ENCODE measurements at places on chromosomes 12 and 14.
A peak's percentile ranks its signal among the peaks of the same experiment; 100 is the strongest.

DNA sequence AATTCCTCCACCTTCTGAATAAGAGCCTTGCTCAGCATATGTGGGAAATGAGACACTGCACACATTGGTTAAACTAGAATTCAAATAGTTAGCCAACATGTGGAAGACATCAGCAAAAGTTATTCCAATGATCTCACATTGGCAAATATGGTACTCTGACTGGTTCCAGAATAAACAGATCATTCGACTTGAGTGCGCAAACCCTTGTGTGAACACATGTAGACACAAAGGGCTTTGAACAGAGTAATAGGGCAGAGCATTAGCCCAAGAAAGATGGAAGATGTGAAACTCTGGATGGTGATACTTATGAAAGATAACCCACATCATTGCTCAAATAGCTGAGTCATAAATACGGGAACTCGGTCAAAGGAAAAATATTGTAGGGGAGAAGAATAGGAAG is 1133.4 kb upstream of the SEL1L start:
- no peak for DNase-seq

DNA sequence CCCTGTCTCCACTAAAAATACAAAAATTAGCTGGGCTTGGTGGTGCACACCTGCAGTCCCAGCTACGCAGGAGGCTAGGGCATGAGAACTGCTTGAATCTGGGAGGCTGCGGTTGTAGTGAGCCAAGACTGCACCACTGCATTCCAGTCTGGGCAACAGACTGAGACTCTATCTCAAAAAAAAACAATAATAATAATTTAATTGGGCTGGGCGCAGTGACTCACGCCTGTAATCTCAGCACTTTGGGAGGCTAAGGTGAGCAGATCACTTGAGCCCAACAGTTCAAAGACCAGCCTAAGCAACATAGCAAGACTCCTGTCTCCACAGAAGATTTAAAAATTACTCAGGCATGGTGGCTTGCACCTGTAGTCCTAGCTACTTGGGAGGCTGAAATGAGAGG is 26.7 kb downstream of the CBX5 start:
- DNase-seq = no peak

- no peak for DNase-seq
These were observed 525.4 kb downstream of the GALC start for GRCh38 chr14:87467578-87467977.

DNA sequence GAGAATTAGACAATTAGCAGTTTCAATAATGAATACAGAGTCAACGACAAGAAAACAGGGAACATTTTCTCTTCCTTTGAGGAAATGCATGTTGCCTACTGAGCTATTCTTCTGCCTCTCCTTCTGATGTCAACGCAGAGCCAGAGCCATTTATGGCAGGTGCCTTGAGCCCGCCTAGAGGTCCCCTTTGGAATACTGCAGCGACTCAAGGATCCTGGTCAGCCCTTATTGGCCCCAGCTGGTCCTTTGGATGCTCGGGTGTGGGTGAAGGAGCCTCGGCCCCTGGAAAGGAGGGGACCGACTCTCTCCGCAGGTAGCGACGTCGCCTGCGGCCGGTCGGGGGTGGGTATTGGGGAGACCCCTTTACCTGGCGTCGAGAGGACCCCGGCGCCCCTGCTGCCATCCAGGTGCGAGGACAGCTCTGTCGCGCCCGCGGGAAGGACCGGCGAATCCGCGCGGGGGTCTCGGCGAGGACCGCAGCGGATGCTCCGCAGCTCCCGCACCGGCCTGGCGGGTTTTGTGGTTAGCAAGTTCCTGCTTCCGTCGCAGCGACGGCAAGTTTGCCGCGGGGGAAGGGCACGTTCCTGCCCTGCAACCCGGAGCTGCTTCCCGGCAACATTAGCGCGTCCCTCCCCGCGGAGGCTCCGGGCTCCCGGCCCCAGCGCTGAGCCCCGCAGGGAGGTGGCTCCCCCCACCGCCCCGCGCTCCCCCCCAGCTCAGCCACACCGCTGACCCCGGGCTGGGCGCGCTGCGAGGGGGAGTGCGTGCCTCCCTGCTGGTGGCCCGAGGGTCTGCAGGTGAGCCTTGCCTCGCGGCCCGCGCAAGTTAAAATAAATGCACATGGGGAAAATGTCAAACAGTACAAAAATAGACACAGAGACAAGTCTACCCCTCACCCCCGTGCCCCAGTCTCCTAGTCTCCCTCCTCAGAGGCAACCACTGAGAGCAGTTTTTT is at the start of gene MANSC1:
TSS of gene MANSC1 (minus strand) at position 532 of the 955 bp plus-strand sequence. CDS start 6,928 bp downstream, outside the sequence.
- DNase-seq = peak; percentile 53

- no peak for DNase-seq
These were observed 167.9 kb downstream of the NELL2 start for GRCh38 chr12:44708218-44708617.

DNA sequence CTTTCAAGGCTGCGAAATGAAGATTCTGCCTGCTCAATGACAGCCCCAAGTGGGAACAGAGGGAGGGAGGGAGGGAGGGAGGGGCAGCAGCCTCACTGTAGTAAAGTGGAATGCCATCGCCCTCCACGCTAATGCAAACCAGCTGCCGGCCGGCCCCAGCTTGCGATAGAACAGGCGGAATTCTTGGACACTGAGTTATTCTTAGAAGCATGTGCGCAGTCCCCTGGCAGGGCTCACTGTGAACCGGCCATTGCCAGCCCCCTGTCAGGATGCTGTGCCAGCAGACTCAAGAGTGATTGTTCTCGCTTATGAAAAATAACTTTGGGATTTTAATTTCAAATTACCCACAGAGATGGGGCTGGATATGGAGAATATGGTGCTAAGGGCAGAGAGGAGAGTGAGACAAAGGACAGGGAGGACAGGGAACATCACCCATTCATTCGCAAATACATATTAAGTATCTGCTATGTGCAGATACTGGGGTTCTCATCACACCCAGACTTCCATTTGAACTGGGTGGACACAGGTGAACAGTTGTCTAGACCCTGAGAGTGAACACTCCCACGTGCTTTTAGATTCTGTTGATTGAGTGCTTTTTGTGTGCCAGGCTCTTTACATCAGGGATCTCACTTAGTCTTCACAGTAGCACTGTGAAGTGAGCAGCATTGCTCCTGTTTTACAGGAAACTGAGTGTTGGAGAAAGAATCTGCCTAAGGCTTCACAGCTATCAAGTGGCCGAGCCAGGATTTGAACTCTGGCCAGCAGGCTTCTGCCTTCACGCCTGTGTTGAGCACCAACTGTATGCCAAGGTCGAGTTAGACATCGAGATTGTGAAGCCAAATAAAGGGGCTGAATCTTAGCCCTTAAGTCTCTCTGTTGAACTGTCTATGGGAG is 192.9 kb downstream of the C12orf75 start:
- DNase-seq = no peak

GRCh38 chr12:130644566-130644965 is 71.5 kb downstream of the RIMBP2 start:
- DNase-seq = no peak

GRCh38 chr12:53941187-53941586 is 2.6 kb downstream of the HOXC13 start:
- no peak for DNase-seq

DNA sequence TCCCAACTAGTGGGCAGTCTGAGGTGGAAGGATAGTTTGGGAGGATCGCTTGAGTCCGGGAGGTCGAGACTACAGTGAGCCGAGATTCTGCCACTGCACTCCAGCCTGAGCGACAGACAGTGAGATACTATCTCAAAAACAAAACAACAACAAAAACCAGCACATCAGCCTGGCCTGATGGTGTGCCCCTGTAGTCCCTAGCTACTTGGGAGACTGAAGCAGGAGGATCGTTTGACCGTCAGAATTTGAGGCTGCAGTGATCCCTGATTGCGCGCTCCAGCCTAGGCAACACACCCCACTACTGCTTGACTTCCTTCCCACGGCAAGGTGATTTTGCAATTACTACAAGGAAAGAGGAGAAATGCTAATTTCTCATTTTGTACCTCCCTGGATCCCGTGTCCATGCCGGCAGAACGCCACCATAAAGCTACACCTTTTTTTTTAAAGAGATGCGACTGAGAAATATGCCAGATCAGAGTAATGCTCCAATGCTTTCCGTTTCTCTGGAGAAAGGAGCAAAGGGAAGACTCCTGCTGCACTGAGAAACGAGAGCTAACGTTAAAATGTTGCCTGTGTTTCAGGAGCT is 672 bp upstream of the SCFD1 start:
- DNase-seq = no peak

GRCh38 chr12:110254971-110255540 is 26.0 kb upstream of the ATP2A2 start:
- DNase-seq = no peak

- DNase-seq = no peak
These were observed 31.9 kb upstream of the MON2 start for GRCh38 chr12:62434494-62435302.

DNA sequence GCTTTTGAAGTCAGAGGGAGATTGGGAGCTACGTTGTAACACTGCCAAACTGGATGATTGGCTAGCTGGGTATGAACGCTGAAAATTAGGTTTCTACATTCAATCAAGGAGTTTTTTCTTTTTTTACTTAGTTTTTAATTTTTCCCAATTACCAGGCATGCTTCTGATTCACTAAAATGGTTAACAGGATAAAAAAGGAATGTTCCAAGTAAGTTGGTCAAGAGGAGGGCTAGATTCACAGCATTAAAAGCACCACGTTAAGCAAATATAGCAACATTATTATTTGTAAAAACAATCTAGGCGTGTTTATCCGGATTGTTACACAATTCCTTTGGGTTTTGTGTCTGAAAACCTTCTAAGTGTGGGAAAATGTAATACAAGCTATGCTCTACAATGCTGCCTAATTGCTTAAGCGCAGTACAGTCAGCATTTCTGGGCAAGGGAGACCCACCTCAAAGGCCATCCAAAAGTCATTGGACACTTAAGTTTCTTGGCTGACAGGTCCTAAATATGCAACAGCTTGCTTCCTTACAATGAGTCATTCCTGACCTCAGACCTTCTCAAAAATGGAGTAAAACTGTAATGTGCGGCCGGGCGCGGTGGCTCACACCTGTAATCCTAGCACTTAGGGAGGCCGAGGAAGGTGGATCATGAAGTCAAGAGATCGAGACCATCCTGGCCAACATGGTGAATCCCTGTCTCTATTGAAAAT is 1.2 kb downstream of the RPLP0 start:
- DNase-seq = no peak

DNA sequence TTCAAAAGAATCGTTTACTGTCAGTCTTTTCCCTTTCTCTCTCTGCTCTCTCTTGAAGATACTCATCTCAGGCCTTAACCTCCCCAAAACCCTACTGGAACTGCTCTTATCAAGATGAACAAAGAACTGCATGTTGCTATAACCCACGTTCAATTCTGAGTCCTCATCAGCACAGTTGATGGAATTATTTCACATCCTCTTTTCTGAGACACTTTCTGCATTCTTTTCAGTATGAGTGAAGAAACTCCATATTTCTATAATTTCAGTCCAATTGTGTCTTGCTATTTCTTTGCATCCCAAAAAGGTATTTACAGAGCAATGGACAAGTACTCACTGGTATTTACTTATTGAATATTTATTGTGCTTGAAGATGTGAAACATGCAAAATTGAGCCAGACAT is 160.1 kb upstream of the CPNE8 start:
- no peak for DNase-seq

DNA sequence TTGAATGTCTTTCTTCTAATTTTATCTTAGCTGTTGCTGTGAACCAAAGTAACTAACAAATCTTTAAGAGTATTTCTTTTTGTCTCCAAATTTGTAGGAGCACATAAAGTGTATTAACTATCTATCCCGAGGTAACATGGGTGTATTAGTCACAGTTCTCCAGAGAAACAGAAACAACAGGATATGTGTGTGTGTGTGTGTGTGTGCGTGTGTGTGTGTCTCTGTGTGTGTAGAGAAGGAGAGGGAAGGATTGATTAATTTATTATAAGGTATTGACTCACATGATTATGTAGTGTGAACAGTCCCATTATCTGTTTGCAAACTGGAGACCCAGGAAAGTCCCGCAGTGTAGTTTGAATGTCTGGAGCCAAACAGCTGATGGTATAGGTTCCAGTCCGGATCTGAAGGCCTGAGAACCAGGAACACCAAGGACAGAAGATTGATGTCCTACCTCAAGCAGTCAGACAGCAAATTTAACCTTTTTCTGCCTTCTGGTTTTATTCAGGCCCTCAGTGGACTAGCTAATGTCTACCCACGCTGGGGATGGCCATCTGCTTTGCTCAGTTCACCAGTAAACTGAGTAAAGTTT is 14.4 kb downstream of the G2E3 start:
- no peak for DNase-seq

DNA sequence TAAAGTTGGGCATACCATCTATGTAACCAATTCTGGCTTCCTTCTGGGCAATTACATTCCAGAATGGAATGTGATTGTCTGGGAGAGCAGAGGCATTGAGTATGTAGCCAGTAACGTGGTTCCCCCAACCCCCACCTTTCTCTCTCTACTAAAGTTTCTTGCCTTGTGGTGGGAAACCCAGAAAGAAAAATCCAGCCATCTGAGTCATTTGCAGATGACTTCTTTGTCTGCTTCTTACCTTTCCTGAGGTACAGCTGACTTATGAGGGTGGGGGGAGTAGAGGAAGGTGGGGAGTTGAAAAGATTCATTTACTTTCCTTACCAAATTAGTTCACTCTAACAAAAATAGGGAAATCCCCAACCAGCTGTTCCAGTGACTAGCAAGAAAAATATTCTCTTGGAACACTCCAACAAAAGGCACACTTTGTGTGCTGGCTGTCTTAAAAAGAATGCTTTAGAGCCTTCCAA is 112.1 kb upstream of the FRMD6 start:
- no peak for DNase-seq

DNA sequence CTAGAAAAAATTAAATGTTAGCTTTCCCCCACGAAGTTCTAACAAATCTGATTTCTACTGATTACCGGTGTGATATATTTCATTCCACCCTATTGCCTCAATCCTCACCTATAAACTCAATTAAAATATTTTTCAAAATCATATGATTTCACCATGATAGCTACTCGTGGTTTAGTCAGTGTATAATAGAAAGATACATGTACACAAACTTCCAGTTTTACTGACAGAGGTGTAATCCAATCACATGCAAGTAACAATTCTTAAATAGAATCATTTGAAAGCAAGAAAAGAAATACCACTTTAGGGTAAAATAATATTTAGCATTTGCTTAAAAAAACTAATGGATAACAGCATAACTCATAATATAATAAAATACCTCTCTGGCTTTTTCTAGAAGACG is 55.0 kb upstream of the C12orf50 start:
- no peak for DNase-seq

DNA sequence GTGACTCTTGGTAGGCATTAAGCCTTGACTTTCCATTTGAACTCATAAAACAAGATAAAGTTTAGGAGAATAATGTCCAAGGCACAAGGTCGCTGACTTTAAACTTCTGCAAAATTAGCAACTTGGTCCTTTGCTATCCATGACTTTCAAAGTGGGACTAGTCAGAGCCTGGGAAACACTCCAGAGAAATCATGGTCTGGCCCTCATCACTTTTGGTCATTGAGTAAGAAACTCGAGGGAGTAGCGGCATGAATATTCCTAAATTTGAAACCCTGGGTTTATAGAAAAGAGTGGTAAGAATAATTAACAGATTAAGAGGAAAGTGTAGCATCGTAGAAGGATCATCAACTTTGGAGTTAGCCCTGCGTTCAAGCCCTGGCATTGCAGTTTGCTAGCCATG is 16.9 kb upstream of the APPL2 start:
- no peak for DNase-seq

DNA sequence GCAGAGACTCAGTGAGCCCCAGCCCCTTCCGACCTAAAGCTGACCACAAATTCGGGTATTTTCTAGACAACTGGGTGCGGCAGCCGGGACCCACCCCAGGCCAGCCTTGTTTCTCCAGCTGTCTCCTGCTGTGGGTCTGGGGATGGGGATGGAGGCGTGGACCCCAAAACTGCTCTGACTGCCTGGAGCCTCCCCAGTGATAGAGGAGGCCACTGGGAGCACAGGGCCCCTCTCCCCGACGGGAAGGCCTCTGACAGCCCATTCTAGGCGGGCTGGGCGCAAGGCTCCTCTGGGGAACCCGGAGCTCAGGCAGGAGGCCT is 38.2 kb upstream of the TDRD9 start:
- DNase-seq = no peak
